ENCODE measurements at places on chromosomes 7 and 10.
A peak's percentile ranks its signal among the peaks of the same experiment; 100 is the strongest.

- DNase-seq = no peak
Observed at GRCh38 chr7:13111230-13111629, 423.8 kb downstream of the ARL4A start.

DNA sequence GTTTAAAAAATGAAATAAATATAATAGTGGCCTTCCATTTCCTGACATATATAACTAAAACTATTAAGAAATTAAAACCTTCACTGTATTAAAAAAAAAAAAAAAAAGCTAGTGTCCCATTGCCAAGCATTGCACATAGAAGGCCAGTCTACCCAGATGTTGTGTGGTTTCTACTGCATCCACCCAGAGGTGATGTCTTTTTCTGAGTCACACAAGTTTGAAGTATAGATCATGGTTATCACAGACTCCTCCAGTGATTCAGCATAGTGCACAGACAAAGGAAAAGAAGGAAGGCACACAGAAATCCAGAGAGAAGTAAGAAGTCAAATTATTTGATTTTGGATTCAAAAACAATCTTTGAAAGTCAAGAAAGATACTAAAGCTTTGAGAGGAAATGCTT, 429.0 kb downstream of the ETV1 start:
- DNase-seq = no peak

DNA sequence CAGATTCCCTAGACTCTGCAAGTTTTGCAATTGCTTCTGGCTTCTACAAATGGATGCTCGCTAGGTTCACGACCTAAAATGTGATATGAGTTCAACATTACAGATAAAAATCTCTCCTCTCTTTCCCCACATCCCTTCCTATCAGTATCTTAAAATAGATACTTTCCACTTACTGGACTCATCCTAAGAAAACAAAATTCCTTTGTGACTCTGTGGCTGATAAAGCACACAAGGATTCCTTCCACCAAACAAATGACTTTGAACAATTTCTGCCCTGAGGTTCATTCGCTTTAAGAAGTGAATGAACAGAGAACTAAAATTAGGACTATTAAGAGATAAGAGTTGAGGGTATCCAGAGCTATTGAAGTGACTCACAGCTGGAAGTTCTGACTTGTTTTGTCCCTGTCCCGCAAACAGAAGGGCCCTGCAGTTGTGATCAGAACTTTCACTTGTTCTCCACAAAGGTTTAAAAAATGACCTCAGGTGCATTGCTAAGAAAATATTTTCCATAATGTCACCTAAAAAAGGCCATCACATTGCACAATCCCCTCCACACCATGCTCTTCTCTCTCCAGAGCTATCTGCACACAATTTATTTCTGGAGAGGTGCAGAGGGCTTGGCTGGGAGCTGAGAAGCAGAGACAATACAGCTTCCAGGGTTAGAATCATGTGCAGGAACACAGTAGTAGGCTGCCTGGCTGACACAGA, 96.1 kb downstream of the PIP4K2A start:
- DNase-seq = no peak

- no peak for DNase-seq
Observed at GRCh38 chr10:92438220-92438619, 135.7 kb downstream of the IDE start.

DNA sequence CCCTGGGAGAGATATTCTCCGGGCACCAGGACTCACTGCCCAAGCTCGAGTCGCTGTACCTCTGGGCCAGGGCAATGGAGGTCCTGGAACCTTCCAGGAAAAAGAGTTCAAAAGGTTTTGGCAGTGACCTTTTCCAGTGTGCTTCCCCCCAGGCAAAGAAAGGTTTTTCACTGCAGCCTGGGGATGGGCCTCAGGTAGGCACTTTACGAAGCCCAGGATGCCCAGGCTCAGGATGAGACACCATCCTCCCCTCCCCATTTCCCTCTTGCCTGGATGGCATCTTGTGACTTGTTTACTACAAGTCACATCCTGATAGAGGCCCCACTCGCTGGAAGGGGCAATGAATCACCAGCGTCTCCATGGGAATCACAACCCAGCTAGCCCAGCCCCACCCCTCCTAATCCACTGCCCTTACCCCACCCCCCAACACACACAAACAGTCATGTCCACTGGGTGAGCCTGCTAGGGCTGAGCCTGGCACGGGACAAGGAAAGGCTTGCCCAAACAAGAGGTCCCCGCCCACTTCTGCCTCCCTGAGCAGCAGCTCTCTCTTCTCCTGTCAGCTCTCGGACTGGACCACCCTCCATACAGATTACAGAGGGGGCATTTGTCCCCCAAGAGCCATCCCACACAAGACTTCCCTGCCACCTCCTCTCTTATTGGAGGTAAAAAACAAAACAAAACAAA, 93.8 kb upstream of the SMNDC1 start:
- no peak for DNase-seq

DNA sequence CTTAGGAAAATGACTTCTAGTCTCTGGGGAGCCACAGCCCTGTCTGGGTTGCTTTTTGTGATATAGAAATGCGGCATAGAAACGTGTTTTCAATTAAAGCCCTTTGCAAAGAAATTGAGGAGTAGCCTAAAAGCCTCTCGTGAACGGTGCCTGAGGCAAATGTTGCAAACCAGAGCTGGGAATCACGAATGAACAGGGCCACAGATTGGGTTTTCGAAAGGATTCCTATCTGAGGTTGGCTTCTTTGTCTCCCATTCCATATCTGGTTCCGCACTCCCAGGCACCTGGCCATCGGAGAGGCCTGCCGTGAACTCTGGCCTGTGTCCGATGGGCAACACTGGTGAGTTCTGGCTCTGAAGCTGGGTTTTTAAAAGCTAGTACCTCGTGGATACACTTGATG, 221.6 kb downstream of the TCF7L2 start:
- DNase-seq = no peak

GRCh38 chr10:122282253-122282671, 11.2 kb downstream of the BTBD16 start:
- DNase-seq = no peak

DNA sequence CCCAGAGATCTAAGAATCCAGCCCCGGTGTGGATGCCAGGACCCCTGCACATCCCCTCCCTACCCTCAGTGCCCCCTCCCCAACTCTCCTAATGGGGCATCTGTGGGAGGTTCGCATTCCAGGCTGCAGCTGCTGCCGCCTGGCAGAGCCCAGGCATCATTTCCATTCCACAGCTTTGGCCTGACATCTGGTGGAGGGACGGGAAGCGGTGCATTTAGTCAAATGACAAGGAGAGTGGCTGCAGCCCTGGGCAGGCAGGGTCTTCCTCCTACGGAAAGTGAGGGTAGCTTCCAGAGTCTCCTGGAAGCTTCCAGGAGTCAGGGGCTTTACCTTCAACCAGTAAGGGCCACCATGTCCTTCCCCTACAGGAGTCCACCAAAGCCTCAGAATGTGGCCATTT, 30.8 kb downstream of the PRLHR start:
- DNase-seq = no peak

DNA sequence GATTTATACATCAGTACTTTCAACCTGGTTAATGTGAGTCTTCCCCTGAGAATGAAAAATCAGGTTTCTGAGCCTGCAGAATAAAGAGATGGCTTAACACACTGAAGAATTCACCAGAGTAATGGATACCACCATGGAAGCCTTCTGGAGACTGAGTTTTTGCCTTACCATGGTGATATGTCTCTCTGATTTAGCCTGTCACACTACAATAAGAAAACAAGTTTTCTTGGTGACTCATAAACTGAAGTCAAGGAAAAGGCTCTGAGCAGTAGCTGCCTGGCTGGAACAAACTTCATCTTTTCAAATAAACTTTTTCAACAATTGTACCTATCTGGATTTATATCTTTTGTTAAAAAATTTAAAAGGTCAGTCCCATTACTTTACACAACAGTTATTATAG, 229.0 kb downstream of the PRPF18 start:
- DNase-seq = no peak

- no peak for DNase-seq
Observed at GRCh38 chr10:109933984-109934565, 10.8 kb upstream of the XPNPEP1 start.

DNA sequence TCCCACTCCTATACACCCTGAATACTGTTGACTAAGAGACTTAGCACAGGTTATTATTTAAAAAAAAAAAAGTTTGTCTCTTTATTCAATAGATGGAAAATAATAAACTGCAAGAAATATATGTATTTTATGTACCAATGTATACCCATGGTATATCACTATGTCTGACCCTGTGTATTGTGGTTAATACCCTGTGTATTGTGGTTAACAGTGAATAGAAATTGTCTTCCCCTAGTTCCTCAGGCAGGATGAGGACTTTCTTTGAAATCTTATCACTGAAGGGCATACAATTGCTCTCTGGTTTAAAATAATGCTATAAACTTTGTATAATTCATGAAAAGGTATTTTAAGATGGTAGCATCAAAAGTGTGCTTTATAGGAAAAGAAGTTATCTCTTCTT, 80.0 kb upstream of the TMEM106B start:
- no peak for DNase-seq

DNA sequence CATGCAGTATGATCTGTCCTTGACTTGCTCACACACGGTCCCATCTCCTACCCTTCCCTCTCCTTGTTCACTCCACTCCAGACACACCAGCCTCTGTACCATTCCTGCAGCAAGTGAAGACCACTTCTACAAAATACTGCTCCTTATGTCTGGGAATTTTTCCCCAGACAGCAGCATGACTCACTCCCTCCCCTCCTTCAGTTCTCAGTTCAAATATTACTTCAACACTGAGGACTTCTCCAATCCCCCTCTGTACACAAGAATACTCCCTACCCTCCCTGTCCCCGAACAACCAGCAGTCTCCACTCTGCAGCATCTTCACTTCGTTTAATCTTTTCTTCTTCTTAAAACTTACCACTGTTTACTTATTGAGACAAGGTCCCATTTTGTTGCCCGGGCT, 474.0 kb downstream of the GPAM start:
- DNase-seq = no peak

DNA sequence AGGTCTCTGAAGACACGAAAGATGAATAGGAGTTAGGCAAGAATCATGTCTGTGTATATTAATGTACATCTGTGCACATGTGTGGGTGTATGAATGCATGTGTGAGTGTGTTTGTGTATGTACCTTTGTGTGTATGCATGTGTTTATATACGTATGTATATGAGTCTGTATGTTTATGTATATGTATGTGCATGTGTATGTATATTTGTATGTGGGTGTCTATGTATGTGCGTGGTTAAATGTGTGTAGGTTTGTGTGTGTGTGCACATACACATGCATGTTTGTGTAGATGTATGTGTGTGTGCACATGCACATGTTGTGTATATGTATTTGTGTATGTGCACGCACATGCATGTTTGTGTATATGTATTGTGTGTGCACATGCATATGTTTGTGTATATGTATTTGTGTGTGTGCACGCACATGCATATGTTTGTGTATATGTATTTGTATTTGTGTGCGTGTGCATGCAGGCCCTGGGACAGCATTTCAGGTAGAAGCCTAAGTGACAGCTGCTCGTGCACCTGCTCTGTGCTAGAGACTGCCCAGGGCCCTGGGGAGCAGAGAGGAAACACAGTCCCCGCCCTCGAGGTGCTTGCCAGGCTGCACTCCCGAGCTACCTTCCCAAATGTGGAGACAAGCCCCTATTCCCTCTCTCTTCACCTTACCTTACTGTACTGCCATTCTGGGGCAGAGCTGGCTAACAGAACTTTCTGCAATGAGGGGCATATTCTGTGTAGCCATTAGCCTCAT, 12.1 kb downstream of the PNLIPRP1 start:
- no peak for DNase-seq

GRCh38 chr10:91796331-91797047, 1.7 kb upstream of the TNKS2 start:
- peak; percentile 37 for DNase-seq

DNA sequence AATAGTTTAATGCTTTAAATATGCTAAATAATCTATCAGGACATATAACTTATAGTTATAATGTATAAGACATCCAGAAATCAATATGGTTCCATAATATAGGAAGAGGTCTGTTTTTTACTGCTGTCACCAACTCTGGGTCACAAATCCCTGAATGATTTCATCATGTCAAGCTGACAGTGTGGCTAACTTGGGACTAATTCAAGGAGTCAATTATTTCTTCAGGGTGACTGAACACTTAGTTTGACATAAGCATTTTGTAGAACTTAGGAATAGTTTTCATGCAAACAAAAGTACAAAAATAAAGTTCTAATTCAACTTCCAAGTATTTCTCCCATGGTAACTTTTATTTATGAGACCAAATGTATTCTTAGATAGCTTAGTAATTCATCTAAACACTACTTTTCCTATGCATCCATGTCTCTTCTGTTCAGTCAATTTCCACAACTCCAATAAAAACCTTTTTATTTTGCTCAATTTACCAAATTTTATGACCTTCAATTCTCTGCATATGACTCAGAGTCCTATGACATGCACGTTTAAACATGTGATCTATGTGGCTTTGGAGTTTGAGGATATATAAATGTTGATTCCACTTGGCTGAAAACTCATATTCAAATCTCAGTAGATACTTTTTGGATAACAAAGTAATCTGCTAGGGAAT, 40.3 kb upstream of the GNAT3 start:
- no peak for DNase-seq

DNA sequence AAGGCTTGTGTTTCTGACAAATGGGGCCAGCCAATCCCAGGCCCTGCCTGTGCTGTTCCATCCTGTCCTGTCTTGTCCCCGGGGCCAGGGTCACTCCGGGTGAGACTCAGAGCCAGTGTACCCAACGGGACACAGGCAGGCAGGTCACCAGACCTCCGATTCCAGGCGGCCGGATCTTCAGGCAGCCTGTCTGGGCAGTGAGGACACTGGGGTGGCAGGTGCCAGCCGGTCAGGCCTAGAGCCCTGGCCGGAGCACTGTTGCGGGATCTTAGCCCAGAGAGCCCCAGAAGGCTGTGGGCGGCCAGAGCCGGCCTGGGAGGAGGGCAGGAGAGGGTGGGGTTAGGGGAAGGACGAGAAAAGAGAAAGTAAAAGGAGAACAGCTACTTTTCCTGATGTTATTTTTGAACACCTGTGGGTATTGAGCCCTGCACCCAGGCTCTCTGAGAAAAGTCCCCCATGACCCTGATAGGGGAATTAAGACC, 134.3 kb upstream of the TNRC18 start:
- DNase-seq = no peak

GRCh38 chr7:75920431-75921161, 5.6 kb downstream of the POR start:
- peak; percentile 31 for DNase-seq

- no peak for DNase-seq
Observed at GRCh38 chr7:31476073-31476745, 37.7 kb upstream of the ITPRID1 start.

DNA sequence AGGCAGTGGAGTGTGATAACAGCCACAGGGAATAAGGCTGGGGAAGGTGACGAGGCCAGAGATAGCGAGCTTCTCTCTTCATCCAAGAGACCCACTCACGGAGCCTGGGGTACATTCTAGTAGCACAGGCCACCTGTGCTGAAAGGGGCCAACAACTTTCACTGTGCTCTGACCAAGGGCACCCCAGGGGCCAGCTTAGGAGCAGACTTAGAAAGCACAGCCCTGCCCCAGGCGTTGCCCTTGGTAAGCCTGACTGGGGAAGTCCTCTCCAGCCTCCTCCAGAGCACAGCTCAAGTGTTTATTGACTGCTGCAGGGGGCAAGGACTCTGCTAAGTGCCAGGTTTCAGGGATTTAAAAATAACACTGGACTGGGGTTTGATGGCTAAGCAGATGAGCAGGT, 44.7 kb downstream of the EBF3 start:
- DNase-seq = no peak

GRCh38 chr10:88254091-88254490, 329.0 kb downstream of the RNLS start:
- DNase-seq = no peak
